ENCODE measurements at places on chromosomes 1 and 21. TPM values are rescaled to one million over a fixed set of nuclear protein-coding genes. Genes with fewer than 3 reads are reported as not detected.

The FAM167B gene
- total RNA-seq, result 2.5 TPM

The BEND5 gene
- 10.3 TPM for total RNA-seq

DNA sequence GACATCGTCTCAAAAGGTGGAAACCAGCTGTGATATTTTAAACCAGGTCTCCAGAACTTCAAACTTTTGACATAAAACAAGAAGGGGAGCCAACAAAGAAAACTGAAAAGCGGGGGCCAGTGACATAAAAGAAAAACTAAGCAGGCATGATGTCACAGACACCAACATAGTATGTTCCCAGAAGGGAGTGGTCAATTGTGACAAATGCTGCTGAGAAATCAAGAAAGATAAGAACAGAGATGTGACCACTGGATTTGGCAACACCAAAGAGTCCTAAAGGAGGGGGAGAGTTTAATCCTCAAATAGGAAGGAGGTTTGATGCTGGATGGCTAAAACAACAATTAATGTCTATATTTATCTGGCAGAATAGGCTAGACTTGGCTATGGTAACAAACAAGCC is 2.3 kb upstream of the RNF19B start:
- DNase-seq, result no peak

DNA sequence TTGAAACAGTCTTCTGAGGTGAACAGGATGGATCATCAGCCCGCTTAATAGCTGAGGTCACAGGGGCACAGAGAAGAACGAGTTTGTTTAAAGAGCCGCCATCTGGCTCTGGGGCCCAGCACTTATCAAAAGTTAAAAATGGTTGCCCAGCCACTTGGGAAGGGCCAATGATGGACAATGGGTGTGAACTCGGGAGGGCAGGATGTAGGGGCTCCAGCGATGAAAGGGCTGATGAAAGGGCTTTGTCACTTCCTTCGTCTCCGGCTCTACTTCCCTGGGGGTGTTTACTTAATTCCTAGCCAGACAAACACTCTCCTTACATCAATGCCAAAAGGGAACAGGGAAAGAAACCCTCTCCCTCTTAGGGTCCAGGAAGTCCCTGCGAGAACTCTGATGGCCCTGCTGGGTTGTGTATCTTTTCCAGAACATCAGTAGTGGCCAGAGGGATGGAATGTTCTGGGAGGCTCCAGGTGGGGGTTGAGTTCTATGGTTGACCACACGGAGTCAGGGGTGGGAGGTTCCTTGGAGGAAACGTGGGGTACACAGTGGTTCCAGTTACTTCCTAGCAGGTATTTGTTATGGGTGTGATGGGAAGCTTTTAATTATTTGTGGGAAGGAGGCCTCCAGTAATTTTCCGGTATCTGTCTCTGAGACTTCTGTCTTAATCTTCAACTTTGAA is 9.0 kb upstream of the ABCG1 start:
- DNase-seq, result no peak

GRCh38 chr21:41283211-41283818 is 33.3 kb upstream of the FAM3B start:
- DNase-seq, result peak; percentile 73

The S100A4 gene
- total RNA-seq, result 113 TPM

The PTGS2 gene
- 14.0 TPM for total RNA-seq

GRCh38 chr1:9244501-9245229 is 10.1 kb downstream of the H6PD start:
- no peak for DNase-seq

DNA sequence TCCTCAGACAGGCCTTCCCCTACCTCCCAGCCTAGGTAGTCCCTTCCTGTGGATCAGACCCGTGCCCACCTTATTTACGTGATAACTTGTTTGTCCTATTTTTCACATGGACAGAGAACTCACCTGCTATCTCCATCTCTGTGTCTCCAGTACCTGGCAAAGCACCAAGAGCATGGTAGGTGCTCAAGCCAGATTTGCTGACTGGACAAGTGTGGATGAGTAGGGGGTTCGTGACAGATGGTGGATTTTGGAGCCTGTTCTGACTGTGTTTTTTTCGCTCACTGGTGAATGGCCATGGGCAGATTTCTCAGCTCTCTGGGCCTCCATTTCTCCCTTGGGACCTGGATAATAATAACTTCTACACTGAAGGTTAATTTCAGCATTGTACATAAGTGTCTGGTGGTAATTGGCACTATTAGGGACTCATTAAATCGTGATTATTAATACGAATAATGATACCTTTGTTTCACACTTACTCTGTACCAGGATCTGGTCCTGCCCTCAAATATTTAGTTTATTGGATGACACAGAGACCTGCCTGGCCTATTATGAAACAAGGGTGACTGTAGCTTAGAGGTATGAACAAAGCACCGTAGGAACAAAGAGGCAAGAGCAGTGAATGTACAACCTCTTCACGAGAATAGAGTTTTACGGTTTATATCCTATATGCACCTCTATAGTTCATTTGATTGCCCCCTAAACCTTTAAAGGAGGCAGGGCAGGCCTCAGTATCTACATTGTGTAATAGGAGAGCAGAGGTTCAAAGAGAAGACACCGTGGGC is 24.5 kb upstream of the SLC26A9 start:
- DNase-seq, result no peak

The CCDC185 gene
- total RNA-seq, result not detected

GRCh38 chr1:51297401-51298321 is 32.7 kb downstream of the TTC39A start:
- DNase-seq, result no peak

- no peak for DNase-seq
Observed at GRCh38 chr21:43779660-43780059, 3.6 kb upstream of the CSTB start.

DNA sequence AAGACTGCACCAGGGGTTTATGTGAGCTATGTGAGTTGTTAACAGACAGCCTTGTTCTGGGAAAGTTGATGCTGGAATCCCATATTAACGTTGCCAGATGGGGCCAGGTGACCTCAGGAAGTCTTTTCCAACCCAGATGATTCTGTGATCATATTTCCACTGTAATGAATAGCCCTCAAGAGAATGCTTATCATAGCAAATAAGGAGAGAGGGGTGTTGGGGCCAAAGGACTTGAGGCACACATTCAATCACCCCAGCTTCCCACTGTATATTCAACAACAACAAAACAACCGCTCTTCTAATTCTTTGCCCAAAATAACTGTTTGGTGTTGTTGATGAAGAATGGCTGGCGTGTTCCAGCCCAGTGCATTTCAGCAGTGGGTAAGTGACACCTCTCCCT is 14.1 kb downstream of the ZNF697 start:
- no peak for DNase-seq

The NBPF6 gene
- not detected for total RNA-seq

The SPRR2F gene
- not detected for total RNA-seq

- DNase-seq, result no peak
Observed at GRCh38 chr1:104855550-104855949, 1105.9 kb downstream of the AMY1C start.

- DNase-seq, result no peak
Observed at GRCh38 chr1:151825751-151826660, 5.6 kb downstream of the RORC start.

The ADCY10 gene
- 0.37 TPM for total RNA-seq

DNA sequence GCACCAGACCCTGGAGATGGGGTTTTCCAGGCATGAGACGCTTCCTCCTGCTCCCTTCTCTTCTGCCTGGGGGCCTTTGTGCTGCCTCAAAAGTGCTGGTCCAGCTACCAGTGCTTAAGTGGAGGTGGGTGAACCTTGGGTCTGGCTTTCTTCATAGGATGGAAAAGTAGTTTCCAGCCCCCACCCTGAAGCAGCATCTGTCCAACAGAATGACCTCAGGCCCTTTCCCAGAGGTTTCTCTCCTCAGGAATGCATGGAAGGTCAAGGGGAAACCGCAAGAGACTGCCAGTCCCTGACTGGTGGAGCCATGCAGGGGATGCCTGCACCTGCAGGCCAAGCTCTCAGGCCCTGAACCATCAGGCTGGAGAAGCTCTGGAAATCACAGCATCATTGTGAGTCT is 63.8 kb downstream of the HMGB4 start:
- no peak for DNase-seq

GRCh38 chr1:41246568-41246967 is 4.5 kb upstream of the SCMH1 start:
- DNase-seq, result no peak

DNA sequence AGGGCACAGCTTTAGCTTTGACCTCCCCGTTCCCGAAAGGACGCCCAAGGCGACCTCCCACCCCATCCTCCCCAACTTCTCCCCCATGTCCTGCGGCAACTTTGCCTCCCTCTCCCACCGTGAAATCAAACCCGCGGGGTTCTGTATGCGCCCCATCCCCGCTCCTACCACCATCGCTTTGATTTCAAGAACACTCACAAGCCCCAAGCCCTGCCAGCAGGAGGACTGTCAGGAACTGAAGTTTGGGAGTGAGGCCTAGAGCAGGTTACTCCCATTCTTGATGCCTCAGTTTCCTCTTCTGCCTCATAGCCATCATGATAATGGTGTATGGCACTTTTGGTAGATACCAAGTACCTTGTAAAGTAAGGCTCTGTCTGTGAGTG is 2.3 kb downstream of the PTPRU start:
- DNase-seq, result no peak

- DNase-seq, result no peak
Observed at GRCh38 chr1:24931146-24931467, 1.0 kb upstream of the RUNX3 start.

GRCh38 chr1:230292689-230293389 is 133.3 kb downstream of the PGBD5 start:
- no peak for DNase-seq

GRCh38 chr21:38211321-38211720 is 45.5 kb upstream of the KCNJ15 start:
- DNase-seq, result no peak

DNA sequence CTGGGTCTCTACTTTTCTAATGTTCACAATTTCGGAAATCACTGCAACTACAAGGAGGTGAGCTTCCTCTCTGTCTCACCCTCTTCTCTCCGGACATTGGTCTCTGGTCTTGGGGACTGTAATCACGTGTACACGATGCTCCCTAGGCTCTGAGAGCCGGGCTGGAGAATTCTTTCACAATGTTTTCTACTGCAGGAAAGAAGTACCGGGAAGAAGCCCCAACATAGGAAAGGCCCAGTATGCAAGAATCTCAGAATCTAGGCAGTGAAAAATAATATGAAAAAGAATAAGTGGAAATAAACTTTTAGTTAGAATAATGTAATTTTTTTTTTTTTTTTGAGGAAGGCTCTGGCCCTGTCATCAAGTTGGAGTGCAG is 13.5 kb upstream of the HJV start:
- no peak for DNase-seq

The FCRL6 gene
- total RNA-seq, result not detected

GRCh38 chr1:47580451-47580995 is 142.7 kb downstream of the FOXD2 start:
- no peak for DNase-seq

GRCh38 chr1:981491-981954 is 370 bp downstream of the PERM1 start:
- no peak for DNase-seq

DNA sequence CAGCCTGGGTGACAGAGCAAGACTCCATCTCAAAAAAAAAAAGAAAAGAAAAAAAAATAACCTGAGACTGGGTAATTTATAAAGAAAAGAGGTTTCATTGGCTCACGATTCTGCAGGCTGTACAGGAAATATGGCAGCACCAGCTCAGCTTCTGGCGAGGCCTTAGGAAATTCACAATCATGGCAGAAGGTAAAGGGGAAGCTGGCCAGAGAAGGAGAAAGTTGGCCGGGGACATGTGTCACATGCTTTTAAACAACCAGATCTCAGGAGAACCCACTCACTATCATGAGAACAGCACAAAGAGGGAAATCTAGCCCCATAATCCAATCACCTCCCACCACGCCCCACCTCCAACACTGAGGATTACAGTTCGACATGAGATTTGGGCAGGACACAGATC is 125.3 kb downstream of the DISP1 start:
- no peak for DNase-seq

DNA sequence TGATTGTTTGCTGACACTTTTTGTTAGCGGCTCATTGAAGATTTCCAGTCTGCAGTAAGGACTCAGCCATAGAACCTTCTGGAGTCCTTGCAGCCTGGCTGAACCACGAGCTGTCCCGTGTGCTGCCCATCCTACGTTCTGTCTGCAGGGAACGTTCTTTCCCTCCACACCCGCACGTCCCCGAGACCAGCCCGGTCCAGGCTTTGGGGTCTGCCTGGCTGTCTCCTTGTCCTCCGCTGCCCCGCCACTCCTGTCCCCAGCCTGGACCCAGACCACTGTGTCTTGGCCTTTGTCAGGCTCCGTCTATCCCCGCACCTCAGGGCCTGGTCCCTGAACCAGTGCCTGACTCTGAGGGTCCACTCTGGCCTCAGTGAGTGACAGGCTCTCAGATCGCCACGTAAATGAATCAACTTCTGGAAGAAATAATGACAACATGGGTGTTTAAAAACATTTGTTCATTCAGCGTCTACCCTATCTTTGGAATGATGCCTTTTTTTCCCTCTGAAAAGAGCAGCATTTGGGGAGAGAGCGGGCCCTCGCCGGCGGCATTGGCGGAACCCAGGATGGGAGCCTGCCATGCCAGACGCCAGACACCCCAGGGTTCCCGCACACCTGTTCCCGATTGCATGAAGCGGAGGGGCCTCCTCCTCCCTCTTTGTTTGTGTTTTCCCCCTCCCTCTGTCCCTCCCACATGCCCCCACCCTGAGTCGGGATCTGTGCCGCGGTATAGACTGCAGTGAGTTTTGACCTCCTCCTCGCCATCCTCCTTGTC is 43.9 kb upstream of the C1orf174 start:
- no peak for DNase-seq

DNA sequence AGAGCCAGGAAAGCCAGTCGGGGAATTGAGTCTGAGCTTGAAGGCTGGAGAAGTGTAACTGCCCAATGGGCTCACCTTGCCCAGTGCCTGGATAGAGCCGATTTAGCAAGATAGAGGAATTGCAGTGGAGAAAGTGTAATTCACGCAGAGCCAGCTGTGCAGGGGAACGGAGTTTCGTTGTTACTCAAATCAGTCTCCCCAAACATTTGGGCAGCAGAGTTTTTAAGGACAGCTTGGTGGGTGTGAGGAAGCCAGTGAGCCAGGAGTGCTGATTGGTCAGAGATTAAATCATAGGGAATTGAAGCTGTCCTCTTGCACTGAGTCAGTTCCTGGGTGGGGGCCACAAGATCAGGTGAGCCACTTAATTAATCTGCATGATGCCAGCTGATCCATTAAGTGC is 28.4 kb upstream of the NLRP3 start:
- DNase-seq, result no peak

The C1orf87 gene
- total RNA-seq, result not detected

- no peak for DNase-seq
Observed at GRCh38 chr1:189658381-189658780, 819.3 kb downstream of the BRINP3 start.

GRCh38 chr1:220789532-220790147 is 2.9 kb downstream of the MTARC1 start:
- no peak for DNase-seq

GRCh38 chr1:31154000-31154631 is 85.6 kb downstream of the NKAIN1 start:
- no peak for DNase-seq

Measured in urinary bladder (tissue), 4 donors.